ENCODE measurements at places on chromosomes 1 and 21.

- DNase-seq = no peak
Observed at GRCh38 chr1:106568201-106568974, 488.1 kb upstream of the PRMT6 start.

- no peak for DNase-seq
Observed at GRCh38 chr1:116711263-116711840, 42.9 kb upstream of the CD2 start.

GRCh38 chr1:166193057-166193698 is 26.4 kb upstream of the FAM78B start:
- DNase-seq = no peak

- no peak for DNase-seq
Observed at GRCh38 chr1:43270421-43271095, 775 bp downstream of the TMEM125 start.

DNA sequence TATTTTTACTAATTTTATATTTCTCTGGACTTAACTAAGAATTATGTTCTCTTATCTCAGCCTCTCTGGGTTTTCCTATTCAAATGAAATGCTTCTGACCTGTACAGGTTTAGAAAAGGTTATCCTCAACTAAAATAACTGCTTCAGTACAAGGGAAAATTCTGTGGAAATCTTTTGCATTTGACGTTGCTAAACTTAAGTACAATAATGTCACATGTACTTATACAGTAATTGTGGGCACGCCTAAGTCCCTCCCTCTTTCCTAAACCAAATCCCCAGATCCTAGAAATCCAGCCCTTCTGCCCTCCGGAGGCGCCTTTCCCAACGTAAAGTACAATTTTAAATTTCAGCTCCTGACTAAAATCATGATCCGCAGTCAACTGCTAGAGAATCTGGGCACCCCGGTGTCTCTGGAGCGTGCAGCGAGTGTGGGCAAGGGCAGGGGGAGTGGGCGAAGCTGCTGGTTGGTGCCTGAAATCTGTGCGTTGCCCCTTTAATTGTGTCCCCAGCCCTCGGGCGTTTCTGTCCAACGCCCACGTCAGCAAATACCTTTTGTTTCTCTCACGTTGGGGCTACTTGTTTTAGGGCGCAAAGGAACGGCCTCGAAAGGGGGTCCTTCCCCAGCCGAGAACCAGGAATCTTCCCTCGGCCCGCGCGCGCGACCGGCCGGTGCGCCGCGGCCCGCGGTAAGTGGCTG is at the start of gene ZBTB8A:
Gene ZBTB8A, plus strand, starts transcription at position 541 of the 697 bp plus-strand sequence. CDS start 53,505 bp downstream, outside the sequence.
- DNase-seq = no peak

DNA sequence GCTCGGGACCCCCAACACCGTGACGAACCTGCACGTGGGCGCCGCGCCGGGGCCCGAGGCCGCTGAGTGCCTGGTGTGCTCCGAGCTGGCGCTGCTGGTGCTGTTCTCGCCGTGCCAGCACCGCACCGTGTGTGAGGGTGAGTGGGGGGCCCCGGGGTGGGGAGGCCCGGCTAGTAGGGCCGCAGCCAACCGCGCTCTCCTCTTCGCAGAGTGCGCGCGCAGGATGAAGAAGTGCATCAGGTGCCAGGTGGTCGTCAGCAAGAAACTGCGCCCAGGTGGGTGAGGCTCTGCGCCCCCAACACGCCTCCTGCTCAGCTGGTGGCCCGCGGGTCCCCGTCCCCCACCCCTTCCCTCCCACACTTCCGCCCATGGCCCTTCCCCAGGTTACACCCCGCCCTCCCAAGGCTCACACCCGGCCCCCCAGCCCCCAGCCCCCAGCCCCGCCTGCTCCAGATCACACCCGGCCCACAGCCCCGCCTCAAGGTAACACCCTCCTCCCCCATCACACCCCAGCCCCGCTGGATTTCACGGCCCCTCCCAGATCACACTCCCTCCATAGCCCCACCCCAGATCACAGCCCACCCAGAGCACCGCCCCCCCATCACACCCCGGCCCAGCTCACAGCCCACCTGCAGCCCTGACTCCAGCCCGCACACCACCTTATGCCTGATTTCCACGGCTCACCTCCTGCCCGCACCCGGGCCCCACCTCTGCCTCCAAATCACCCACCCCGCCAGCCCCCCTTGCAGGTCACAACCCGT is 2.4 kb upstream of the MMP23B start:
- peak; percentile 77 for DNase-seq

DNA sequence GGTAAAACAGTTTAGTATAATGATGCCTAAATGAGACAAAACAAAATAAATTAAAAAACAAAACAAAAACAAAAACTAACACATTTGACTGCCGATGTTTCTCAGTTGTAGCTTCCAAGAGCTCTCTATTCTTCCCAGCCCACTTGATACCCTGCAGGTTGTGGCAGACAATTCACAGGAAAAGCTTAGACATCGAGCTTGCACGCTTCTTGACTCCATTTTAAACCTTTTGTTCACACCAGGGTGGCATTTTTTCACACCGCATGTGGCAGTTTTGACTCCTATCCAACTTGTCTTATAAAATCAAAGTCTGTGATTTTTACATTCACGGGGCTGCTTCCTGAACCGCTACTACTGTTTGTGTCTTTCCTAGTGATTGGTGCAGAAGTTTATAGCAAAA is 575.9 kb downstream of the USP25 start:
- no peak for DNase-seq

GRCh38 chr1:220642285-220642684 is 47.9 kb upstream of the C1orf115 start:
- DNase-seq = no peak

GRCh38 chr1:209231476-209232156 is 351.9 kb upstream of the CAMK1G start:
- no peak for DNase-seq

GRCh38 chr1:145858238-145858900 is 512 bp downstream of the PIAS3 start:
- no peak for DNase-seq

GRCh38 chr21:39430457-39430856 is 15.1 kb downstream of the LCA5L start:
- DNase-seq = no peak

DNA sequence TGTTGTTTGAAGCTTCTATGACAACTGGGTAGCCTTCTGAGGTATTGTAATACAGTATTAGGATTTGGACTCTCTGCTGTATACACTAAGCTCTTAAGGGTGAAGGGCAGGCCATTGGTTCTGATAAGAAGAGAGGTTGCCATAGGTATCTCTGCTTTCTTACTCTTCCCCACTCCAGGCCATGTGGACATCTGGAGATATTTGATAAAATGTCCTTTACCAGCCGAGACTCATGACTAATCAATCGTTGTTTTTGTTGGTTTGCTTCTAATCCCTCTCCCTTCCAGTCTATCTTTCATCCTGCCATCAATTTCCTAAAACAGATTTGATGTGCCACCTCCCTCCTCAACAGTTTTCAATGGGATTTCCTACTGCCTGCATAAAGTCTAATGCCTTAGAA is 64.6 kb upstream of the WDR26 start:
- no peak for DNase-seq

- DNase-seq = no peak
Observed at GRCh38 chr1:18128298-18128697, 20.7 kb downstream of the IGSF21 start.

- DNase-seq = no peak
Observed at GRCh38 chr21:27802816-27803475, 836.1 kb upstream of the ADAMTS5 start.

DNA sequence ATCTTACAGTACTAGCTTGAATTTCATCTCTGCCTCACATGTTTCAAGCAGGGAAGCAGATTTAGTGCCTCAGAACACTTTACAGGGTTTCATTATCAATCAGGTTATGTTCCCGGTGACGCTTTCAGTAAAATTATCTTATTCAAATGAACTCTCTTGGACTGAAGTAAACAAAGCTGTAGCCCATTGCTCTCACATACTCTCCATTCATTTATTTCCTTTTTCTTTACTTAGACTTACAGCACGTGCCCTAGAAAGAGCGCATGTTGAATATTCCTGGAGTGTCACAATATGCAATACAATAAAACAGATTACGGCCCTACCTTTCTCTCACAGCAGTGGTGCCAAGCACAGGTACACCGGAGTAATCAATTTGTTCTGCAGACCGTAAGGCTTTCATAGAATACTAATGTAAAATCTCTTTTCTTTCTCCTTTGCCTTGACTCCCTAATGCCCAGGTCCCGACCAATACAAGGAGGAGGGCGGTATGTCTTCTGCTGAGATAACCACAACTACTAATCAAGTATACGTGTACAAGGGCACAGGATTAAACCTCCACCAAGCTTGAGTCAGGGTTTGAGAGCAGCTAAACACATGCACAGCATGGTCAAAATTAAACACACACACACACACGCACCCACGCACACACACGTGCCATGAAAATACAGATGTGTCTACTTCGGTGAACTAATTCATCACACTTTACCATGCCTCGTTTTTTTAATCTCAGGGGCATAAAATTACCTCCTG is 62.8 kb downstream of the NRIP1 start:
- DNase-seq = no peak

DNA sequence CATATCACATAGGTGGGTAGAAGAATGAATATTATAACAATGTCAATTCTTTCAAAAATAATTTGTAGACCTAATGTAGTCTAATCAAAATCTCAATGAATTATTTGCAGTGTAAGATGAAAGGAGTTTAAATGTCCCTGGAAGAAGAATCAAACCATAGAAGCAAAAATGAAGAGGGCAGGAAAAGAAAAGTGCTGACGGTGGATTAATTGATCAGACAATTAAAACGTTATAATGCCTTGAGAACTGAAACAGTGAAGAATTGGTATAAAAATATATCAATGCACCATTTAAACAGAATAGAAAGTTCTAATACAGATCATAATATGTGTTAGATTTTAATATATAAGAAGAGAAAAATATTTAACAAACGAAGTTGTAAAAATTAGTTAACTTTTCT is 109.8 kb downstream of the TYW3 start:
- no peak for DNase-seq

GRCh38 chr1:99860703-99861102 is 10.5 kb downstream of the AGL start:
- DNase-seq = no peak

DNA sequence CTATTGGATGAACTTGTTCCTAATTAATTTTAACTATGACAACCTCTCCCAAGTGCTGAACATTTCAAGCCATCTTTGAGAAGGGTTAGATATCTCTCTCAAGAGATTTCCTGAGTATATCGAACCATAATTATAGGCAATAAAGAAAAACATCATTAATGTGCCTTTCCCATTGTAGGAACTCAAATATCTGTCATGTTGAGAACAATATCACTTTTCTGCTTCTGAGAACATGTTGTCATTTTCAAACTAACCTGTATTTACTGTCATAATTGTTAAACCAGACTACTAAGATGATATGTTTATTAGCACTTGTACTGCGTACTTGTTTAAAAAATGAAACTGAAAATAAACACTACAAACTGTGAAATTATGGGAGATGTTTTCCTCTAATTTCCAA is 4.3 kb downstream of the EPS15 start:
- no peak for DNase-seq

GRCh38 chr1:197103300-197103699 is 36.2 kb upstream of the F13B start:
- no peak for DNase-seq

- DNase-seq = no peak
Observed at GRCh38 chr1:43255438-43256210, 14.2 kb upstream of the TMEM125 start.

DNA sequence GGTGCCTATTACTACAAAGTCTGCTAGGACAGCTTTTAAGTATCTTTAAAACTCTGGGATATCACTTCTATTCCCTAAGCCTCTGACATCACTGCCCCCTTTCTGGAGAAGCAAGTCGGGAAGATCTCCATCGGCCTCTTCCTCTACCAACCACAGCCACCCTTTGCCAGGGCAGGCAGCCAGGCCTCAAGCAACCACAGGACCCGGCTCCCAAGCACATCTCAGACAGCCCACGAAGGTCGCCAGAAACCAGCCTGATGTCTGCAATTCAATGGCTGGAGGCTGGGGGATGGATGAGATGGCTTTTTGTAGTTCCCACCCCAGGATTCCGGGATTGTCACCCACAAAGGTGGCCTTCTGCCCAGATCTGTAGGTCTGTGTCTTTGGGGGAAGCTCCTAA is 70.7 kb downstream of the LGR6 start:
- DNase-seq = no peak

DNA sequence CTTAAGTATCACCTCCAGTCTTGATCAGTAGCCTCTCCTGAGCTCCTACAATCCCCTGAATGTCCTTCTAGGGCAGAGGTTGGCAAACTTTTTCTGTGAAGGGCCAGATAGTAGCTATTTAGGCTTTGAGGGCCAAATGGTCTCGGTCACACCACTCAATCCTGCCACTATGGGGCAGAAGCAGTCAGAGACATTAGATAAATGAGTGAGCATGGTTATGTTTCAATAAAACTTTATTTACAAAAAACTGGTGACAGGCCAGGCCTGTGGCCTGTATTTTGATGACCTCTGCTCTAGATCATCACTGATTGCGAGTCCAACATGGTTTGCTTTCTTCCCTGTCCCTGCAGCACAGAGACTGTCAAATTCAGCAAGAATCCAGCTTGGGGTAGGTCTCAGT is 36.3 kb downstream of the LRP8 start:
- no peak for DNase-seq

DNA sequence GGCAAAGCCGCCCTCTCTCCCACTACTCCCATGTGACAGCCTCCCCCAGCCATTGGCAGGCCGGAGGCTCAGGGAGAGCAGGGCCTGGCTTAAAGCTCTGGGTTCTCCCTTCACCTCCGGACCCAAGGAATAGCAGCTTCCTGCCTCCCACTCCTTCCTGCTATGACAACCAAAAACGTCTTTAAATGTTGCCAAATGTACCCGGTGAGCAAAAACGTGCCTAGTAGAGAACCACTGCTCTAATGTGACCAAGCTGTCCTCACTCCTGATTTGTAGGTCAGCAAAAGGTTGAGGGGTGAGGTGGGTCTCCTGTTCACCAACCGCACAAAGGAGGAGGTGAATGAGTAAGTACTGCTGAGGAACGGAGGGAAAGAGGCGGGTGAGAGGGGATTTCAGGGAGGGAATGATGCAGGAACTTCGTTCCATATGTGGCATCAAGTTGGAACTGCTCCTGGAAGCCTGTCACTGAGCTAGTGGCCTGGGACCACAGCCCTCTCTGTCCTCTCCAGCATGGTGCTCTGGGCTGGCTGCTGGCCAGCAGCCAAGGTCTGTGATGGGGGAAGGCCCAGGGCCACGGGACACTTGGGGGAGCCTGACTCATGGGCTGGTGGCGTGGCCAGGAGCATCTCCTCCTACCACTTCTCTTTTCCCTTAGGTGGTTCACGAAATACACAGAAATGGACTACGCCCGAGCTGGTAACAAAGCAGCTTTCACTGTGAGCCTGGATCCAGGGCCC is 5.7 kb downstream of the MRTO4 start:
- no peak for DNase-seq

DNA sequence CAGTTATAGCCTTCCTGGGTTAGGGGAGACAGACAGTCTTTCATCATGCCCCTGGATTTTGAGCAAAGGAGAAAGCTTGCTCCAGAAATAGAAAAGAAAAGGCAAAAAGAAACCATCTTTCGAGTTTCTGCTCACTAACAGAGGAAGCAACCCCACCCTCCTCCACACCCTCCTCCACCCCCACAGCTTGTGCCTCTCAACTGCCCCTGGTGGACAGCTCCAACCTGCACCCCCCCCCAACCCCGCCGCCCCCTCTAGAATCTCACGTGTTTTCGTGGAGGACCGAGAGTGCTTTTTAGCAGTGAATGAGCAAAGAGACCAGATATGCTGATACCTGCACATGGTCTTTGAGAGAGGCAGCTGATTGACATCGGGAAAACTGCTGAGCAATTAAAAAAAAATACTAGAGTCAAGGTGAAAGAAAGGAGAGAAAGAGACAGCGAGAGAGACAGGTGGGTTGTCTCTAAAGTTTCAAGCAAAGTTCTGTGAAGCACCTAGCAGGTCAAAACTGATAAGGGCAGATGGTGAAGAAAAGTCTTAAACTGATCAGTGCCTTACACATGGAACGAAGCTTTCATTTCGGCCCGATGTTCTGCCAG is 358.3 kb downstream of the KIF26B start:
- no peak for DNase-seq
